ENCODE measurements at places on chromosomes 5 and 9.

GRCh38 chr5:172266676-172267092 lies 16.9 kb downstream of the UBTD2 start:
- DNase-seq, result no peak

- DNase-seq, result peak; percentile 43
These were observed 4.3 kb downstream of the LRRC14B start for GRCh38 chr5:195401-196160.

- no peak for DNase-seq
These were observed 174.9 kb downstream of the TTC39B start for GRCh38 chr9:15132091-15132490.

GRCh38 chr5:154461531-154461930 lies 15.7 kb downstream of the SAP30L start:
- no peak for DNase-seq

DNA sequence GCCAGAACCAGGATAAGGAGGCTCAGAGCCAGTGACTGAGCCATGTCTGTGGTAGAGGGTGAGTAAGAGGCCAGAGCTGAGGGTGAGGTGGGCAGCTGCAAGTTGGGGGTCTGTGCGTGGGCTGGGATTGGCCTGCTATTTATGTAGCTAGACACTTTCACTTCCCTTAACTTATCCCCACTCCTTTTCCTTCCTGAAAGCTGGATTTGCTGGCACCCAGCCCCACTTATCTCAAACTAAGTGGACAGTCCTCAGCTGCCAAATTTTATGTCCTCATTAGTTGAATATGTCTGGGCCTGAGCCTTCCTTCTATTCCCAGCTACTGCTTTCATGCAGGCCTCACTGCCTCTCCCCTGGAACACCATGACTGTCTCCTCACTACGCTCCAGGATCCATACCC lies at the start of gene CCL21:
CCL21 (minus strand) TSS at position 114 of the 400 bp plus-strand sequence; CDS start at position 44, 70 bp downstream.
- no peak for DNase-seq

DNA sequence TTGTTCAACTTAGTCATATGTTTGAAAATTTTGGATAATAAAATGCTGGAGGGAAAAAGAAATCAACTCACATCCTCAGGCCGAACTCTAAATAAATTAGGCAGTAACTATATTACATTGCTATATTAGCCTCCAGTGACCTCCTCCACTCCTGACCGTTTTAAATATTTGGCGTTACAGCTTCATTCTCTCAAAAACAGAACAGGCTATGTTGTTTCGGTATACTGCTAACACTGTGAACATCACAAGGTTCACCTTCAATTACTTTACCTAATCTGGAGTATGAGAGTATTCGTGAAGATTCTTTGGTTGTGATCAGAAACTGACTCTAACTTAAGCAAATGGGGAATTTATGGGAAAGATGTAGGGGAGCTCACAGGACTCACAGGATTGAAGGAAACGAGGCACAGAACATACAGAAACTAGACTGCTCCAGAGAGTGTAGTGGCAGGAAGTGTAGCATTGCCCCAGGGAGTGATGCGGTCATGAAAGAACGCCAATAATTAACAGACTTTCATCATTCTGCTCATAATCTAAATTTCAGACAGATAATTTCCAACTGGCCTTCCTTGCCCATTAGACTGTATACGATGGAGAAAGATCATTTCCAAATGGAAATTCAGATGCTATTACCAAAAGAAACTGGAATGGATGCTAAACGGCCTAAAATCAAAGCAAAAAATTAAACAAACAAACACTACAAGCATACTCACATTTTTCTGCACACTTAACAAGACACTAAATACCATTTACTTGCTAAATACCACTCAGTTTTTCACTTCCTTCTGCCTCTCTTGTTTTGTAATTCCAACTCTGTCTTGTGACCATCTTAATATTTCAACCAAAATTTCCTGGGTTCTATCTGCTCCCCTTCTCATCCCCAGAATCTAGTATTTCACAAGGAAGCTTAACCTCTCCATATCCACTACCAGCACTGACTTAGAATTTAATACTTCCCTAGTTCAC lies 110.1 kb upstream of the LPAR1 start:
- DNase-seq, result no peak

DNA sequence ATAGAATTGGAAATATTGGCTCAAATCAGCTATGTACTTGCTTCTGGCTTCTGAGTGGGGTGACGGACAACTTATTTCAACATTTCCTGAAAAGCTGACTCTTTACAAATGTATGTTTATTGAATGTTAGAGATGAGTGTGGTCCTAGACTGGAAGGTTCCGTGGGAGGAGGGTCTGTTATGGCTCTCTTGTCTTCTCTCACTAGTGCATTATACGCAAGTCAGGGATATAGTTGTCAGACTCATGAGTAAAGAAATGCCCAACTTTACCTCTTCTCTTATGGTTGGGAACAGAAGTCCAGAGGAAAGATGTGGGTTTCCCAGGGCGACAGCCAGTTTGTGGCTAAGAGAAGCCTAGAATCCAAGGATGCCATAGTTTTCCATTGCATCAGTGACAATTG lies 839.3 kb upstream of the WWC1 start:
- no peak for DNase-seq

DNA sequence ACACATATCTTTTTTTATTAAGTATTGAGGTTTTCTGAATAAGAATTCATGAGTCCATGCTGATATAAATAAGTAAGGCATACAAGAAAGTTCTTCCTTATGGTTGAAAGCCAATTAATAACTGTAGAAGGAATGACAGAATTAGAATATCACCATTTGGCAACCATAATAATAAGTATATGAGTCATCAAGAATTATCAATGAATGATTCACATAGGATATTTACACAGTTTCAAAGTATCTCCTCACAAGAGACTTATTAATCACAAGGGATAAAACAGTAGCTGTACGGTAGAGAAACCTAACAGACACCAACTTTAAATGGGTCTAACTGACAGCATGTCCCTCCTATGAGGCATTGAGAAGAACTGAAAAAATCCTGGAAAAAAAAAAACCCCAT lies 161.6 kb downstream of the NR3C1 start:
- DNase-seq, result no peak

DNA sequence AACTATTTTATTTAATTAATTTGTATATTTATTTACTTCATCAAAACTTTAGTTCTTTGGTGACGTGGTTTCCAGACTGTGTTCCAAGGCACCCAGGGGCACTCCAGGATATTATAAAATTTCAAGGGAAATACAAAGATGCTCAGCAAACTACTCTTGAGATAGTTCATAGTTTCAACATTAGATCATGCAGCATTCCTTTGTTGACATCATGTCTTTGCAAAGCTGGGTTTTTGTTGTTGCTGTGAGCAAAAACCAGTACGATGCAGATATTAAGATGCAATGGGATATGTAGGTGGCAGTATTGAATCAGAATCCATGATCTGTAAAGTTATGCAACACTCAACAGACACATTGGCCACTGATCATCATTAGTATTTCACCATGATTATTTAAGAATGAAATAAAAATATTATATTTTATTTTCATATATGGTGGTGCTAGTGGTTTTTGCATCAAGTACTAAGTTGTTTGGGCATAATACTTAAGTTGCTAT lies 219.7 kb downstream of the ADCY2 start:
- DNase-seq, result no peak

DNA sequence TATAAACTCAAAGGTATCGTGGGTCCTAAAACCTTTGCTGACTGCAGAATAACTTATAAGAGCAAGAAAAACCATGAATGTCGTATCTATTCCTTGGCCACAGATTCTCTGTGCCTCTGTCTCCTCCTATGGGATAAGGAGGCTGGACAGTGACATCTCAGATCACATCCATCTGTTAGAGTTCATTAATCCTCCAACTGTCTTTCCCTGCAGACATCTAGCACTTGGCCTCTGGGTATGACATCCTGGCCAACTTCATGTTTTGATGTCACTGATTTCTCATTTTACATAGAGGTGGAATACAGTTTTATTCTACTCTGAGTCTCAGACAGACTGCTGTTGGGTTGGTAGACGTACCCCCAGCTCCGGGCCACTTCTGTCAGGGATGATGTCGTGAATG lies 86.2 kb downstream of the OTULIN start:
- DNase-seq, result no peak

DNA sequence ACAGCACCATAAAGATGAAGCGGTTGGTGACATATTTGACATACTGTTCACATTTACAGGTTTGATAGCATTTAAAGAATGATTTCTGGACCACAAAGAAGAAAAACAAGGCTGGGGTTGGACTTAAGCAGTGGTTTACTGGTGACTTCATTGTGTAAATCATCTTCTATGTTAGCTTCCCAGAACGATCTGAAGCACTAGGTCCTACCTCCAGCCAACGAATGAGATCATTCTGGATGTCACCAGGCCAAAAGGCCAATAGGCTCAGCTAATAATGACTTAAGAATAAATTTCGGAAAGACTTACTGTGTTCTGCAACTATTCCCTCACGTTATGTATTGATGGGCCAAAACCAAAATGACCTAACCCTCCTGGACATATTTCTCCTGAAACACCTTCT lies 675.3 kb upstream of the CCNG1 start:
- DNase-seq, result no peak

- peak; percentile 73 for DNase-seq
These were observed 120.0 kb upstream of the ACOT12 start for GRCh38 chr5:81513982-81514381.

- no peak for DNase-seq
These were observed 16.1 kb downstream of the PCSK5 start for GRCh38 chr9:75906531-75906930.

GRCh38 chr5:93371893-93372292 lies 209.1 kb downstream of the NR2F1-AS1 start:
- DNase-seq, result no peak

DNA sequence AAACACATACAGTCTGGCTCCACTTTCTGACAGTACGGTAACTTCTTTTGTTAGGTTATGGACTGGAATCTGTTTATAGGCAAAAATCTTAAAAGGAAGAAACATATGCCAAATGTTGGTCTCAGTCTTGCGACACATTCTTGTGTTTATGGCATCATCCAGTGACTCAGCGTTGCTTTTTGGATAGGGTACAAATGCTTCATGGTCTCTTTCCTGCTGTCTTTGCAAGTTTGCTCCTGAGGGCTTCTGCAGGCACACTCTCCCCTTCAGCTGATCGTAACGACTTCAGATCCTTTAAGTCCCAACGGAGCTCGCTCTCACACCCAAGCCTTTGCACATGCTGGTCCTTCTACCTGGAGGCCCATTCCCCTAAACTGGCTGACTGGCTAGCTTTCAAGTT lies 23.6 kb upstream of the TNFSF8 start:
- DNase-seq, result no peak

DNA sequence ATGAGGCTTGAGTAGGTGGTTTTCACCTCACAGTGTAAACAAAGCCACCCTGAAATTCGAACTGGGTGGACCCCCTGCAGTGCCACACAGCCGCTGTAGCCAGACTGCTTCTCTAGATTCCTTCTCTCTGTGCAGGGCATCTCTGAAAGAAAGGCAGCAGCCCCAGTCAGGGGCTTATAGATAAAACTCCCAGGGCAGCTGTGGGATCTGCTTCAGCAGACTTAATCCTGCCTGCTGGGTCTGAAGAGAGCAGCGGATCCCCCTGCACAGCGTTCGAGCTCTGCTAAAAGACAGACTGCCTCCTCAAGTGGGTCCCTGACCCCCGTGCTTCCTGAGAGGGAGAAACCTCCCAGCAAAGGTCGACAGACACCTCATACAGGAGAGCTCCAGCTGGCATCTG lies 71.4 kb downstream of the CARTPT start:
- no peak for DNase-seq

DNA sequence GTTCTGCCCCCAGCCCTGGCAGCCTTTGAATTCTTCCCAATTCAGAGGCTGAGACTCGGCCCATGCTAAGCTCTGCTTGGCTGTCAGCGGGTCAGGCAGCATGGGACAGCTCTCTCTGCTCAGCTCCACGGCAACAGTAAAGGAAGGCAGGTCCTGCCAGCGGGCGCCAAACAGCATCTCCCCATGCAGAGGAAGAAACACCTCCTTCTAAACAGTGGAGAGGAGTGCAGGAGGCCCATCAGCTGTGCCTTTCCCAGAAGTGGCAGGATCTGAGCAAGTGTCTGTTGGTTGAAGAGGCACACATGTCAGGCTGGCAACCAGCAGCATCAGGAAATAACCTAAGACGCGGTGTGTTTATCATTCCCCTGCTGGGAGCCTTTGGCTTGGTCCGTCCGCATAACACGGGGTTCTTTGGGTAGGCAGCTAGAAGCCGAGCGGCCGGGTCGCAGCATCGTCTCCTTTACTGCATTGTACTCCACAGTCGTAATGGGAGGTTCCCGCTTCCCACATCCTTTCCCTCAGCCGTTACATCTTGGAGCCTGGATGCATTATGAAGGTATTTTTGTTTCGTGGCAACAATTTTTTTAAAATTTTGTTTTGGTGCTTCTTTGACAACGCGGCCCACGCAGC lies 42.7 kb upstream of the NCS1 start:
- no peak for DNase-seq

DNA sequence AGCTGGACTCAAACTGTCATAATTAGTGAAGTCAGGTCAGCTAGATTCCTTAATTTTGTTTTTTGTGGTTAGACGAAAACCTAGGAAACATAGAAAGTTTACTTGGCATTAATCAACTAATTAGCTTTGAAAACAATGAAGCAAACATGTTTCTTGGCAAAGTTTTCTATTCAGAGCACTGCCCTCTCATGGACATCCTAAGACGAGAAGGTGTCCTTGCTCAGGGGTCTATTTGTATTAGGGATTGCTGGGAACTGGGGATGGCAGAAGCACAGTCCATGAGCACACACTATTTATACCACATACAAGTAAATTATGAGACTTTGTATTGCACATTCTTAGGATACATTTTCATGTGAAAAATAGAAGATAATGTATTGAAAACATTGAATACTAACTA lies 49.7 kb downstream of the POC5 start:
- DNase-seq, result no peak

DNA sequence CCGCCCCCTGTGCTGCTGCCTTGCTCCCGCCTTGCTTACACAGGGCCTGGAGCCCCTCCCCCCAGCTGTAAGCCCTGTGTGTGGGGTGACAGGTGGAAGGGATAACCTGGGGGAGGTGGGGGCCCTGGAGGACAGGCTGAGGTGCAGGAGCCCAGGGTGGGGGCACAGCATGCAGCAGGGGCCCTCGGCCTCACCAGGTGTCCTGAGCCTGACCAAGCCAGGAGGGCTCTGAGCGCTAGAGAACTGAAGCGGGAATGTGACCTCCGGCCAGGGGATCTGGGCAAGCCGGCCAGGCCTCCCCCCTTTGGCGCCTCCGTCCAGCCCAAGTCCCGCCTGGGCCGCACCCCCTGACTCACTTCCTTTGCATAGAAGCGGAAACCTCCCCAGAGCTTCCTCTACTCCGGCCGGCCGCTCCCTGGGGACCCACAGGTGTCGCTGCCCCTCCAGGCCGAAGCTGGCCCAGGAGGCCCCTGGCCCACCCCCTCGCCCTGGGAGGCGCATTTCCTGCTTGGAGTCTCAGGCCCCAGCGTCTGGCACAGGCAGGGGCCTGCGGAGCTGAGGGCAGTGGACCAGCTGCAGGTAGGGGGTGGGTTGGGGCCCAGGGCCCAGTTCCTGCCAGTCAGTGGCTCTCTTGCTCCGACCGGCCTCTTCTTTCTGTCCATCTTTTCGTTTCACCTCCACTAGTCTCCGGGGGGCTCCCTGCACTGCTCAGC lies at the start of gene TOR4A:
TOR4A (plus strand) TSS at position 398 of the 713 bp plus-strand sequence. CDS start 964 bp downstream, outside the sequence.
- peak; percentile 91 for DNase-seq

- DNase-seq, result no peak
These were observed 6.2 kb downstream of the SLC45A2 start for GRCh38 chr5:33978306-33978705.

GRCh38 chr5:177498013-177498787 lies 796 bp upstream of the PDLIM7 start:
- no peak for DNase-seq

All from Karpas-422 (cell line).